Uterus (tissue), 4 donors: ENCODE measurements at places on chromosomes 7 and 10. TPM values are rescaled to one million over a fixed set of nuclear protein-coding genes. Genes with fewer than 3 reads are reported as not detected.

The PLXNA4 gene
- total RNA-seq, result 16.5 TPM

- no peak for DNase-seq
These were observed 295.2 kb downstream of the CAMK1D start for GRCh38 chr10:12644380-12645144.

- DNase-seq, result no peak
These were observed 20.1 kb downstream of the OSBPL3 start for GRCh38 chr7:24959735-24960485.

DNA sequence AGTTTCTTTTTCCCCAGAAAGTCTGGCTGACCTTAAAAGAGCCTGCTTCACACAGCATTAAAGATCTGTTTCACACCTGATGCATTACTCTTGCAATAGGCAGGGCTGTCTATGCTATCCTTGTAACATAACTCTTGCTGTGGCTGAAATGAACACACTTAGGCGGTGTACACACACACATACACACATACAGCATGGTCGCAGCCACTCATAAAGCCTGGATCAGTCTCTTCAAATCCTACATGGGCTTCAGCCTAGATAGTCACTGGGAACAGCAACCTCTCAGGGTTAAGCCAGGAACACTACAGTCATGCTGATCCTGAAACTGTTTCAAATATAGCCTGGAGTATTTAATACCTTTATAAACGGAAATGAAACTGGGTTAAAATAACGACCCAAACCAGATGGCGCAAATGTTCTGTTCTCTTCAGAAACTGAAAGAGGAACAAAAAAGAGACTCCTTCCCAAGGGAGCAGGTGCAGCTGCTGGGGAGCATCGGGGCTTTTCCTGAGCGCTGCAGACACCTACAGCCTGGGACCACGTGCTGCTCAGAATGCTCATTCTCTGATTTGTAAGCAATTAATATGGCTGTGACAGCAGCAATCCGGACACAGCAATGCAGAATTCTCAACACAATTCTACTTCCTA lies 61.0 kb upstream of the SFMBT2 start:
- DNase-seq, result no peak

- DNase-seq, result peak; percentile 28
These were observed 269.9 kb downstream of the BAMBI start for GRCh38 chr10:28947171-28947570.

DNA sequence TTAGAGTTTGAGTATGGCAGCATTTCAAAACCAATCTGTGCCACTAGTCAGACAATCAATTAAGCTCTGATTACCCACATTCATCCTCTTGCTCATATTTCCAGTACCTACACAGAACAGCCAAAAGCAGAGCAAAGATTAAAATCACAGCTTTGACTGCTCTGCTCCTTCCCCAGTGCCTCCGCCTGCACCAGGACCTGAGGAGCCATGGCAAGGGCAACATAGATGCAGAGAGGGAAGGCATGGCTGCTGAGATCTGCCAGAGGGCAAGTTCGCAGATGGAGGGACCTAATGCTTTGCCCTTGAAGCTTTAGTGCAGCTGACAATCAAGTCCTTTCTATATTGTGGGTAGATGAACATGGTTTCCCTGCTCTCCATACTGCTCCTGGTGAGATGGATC lies 148.1 kb downstream of the HTR7 start:
- DNase-seq, result no peak

GRCh38 chr10:97882142-97883091 lies 32.8 kb downstream of the GOLGA7B start:
- no peak for DNase-seq

- DNase-seq, result no peak
These were observed 14.8 kb downstream of the TSPAN14 start for GRCh38 chr10:80468806-80469421.

DNA sequence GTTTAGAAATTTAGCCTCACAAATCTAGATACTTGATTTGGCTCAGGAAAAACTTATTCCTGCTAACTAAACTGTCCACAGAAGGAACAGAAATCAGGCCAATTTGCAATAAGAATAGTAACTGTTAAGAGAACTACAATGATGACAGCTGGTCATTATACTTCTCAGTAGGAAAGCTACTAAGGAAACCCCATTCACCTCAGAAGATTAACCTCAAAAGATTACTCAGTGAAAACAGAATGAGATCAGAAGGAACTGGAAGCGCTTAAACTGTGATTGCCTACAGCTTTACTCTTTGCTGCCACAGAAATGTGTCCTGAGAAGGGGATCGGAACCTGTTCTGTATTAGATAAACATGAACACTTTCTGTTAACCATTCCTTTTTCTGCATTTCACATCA lies 24.3 kb upstream of the DNAJB12 start:
- DNase-seq, result no peak

DNA sequence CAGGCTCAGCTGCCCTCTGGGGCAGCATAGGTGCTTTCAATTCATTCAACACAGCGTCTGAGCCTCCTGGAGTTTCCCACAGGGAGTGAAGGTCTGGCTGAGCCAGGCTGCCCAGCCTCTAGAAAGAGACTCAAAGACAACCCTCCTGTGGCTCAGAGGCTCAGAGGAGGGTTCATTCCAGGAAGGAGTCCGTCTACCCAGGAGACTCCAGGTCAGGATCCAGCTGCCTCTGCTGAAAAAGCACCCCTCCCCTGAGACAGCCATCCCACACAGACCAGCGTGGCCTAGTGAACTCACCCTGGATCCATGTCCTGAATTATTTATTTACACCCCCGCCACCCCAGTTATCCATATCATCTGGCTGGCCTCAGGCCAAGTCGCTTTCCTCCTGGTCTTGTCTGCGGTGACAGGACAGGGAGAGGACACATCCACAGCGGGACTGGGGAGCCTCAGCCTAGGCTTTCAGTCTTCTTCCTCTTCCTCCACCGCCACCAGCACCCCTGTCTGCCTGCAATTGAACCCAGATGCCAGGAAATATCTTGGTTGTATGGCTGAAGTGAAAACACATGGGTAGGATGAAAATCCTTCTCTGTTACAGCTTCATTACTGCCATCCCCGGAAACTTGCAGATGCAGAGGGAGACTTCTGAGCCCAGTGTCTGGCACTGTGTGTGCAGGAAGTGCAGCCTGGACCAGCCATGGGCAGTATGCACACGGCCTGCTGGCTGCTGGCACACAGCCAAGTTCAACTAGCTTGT lies 44.0 kb upstream of the COL13A1 start:
- no peak for DNase-seq
